Fibroblast of skin of back (primary cell): ENCODE measurements at places on chromosomes 2 and 18.

- no peak for DNase-seq
Measured at GRCh38 chr2:166031054-166031453, 77.5 kb upstream of the TTC21B start.

GRCh38 chr18:49214706-49215105 lies 245.7 kb downstream of the DYM start:
- DNase-seq: no peak

- peak; percentile 84 for DNase-seq
Measured at GRCh38 chr2:39871291-39871761, 92.3 kb upstream of the THUMPD2 start.

- DNase-seq: peak; percentile 19
Measured at GRCh38 chr18:58394046-58394445, 234.8 kb downstream of the ALPK2 start.

DNA sequence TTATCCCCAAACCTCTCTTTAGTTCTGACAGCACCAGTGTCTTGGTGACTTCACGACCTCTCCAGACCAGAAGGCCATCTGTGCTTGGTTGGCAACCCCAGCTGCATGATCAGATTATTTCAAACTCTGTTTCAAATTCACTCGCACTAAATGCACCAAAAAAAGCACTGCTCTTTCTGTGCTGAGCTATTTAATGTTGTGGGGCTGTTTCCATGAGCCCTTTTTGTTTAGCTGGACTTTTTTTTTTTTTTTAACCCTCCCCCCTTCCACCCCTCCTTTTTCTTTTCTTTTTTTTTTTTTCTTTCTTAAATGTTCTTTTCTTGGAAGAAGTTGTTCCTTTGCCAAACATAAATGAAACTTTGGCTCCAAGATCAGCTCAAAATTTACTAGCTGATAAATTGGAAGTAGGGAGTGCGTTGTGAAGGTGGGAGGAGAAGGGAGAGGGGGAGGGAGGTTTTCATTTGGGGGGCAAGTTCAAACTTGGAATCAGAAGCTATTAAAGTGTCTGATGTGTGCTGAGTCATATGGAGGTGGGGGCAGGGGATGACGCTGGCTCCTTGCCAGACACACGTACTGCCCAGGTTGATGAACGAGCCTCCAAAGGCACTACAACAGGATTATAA lies 543.0 kb upstream of the TNP1 start:
- DNase-seq: no peak

DNA sequence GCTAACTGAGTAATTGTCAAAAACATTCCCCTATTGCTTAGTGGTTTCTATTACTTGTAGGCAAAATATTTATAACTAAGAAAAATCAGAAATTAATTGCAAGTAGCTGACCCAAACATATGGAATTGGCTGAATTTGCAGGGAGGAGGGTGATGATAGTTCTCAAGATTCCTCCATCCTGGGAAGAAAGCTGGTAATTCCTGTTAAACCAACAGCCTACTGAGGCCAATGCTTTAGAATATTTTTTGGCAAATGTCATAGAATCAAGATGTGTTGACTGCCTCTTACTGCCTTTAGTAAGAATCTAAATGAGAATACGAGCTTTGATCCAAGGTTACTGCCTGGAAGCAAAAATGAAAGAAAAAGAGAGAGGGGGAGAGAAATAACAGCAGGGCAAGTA lies 120.0 kb downstream of the COL6A3 start:
- DNase-seq: peak; percentile 74

DNA sequence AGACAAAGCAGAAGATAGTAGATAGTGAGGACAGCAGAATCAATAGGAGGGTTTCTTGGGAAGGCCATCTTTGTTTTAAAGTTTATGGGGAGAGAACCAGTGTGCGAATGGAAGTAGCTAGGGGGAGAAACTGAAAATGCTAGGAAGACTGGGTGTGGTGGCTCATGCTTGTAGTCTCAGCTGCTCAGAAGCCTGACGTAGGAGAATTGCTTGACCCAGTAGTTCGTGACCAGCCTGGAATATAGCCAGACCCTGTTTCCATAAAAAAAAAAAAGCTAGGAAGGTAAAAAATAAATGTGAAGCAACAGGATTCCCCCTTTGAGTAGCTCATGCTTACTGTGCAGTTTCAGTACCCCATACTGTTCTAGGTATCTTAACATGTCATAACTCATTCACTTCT lies 19.2 kb upstream of the DRC1 start:
- no peak for DNase-seq

DNA sequence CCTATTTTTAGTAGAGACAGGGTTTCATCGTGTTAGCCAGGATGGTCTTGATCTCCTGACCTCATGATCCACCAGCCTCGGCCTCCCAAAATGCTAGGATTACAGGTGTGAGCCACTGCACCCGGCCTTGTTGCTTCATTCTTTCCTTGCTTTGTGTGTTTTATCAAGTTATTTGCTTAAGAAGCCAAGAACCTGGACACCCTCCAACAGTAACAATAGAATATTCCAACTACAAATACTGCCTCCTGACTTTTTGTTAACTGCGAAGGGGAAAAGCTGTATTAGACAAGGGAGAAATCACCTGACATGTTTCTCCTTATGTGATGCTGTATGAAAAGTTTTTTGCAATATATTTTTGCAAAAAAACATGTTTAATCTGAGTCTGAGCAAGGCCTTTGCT lies 297.2 kb downstream of the NCKAP5 start:
- DNase-seq: no peak

DNA sequence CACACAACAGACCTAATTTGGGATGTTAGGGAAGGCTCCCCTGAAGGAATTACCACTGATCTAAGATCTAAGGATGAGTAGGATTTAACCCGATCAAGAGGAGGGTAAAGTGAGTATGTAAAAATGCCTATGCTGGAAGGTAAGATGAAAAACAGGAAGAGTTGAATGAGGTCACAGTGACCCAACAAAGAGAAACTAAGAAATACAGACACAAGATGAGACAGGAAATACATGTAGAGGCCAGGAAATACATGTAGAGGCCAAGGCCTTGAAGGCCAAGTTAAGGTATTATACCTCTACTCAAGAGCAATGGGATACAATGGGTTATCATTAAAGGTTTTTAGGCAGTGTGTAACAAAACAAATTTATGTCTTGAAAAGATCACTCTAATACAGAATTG lies 131.6 kb upstream of the TANK start:
- DNase-seq: no peak

- DNase-seq: peak; percentile 40
Measured at GRCh38 chr2:73414696-73415095, 29.1 kb downstream of the ALMS1 start.

GRCh38 chr2:44679990-44680389 lies 261.5 kb upstream of the SIX3 start:
- DNase-seq: no peak

- DNase-seq: no peak
Measured at GRCh38 chr2:10909050-10909995, 2.4 kb upstream of the KCNF1 start.

GRCh38 chr18:72530622-72531021 lies 13.5 kb downstream of the CBLN2 start:
- DNase-seq: no peak

DNA sequence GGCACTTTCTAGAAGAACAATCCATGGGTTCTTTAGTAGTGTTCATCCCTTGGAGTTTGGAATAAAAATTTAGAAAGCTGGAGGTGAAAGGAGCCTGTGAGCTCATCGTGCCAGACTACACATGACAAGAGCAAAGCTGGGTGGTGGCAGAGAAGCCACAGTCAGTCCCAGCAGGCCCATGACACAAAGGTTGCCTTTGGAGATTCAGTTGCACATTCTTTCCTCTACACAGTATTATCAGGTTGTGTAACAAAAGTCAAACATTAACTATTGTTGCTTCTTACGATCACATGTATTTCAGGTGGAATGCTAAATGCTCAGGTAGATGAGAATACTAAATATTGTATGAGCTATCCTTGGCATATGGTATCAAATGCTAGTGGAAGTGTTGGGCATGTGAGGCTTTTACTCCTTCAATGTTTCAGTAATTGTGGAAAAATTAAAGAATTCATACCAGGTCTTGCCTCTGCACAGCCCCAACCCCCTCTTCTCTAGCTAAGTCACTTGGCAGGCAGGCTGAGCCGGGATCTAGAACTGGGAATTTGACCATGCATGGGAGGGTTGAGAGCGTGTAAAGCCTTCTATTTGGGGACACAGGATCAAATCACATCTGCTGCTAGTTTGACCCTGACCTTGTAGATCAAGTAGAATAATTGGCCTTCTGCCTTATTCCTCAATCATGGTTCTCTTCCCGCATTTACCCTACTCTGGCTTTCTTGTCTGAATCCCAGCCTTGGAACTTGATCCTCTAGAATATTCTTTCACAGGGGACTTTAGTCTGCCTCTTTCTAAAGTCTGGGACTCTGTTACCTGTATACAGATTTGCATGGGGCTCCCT lies 230.9 kb downstream of the GCA start:
- DNase-seq: no peak

- DNase-seq: no peak
Measured at GRCh38 chr2:24315669-24316068, 44.7 kb downstream of the ITSN2 start.

- no peak for DNase-seq
Measured at GRCh38 chr18:34609986-34610648, 100.0 kb upstream of the DTNA start.

DNA sequence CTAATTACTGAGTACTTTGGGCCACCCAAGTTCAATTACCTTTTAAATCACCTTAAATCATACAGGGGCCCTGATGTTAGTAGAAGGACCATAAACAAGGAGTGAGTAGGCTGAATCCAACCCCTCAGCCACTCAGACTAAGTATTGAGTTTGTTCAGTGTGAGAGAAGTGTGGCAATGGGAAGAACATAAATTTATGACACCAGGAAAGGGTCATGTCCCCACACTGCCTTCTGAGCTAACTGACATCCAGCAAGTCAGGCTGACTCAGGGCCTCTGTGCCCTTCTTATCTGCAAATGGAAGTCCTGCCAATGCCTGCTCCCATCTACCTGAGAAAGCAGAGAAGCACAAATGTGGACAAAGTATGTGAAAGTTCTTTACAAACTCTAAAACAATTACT lies 12.9 kb downstream of the PLEKHM3 start:
- no peak for DNase-seq

DNA sequence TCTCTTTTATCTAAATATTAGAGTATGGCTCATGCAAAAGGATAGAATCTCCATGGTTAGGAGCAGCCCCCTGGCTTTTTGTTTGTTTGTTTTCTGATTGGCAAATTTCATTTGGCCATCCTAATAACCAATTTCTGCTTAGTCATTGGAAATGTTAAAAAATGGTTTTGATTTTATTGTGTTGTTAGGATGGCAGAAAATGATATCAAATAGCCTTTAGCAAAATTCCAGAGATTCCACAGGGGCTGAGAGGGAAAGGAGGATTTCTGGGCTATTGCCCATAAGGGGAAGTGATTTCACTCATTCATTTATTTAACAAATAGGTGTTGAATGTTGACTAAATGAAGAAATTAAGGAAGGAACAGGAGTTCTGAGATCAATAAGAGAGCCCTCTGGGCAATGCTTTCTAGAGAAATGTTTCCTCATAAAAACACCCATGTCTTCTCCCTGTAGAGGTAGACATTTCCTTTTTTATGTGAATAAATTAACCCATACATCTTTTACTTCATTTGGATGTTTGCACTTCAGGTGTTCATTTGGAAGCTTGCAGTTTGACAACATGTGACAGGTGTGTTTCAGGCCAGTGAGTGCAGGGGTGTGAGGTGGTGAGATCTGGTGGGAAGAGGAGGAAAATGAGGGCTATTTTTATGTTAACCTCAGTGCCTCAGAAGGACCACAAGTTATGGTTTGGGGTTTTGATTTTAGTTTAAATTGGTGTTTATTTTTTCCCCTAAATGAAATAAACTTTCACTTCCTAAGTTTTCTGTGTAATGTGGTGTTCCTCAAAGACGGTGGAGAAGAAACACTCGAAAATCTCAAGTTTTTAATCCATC lies 61.7 kb upstream of the EPC2 start:
- DNase-seq: peak; percentile 38

GRCh38 chr2:170928036-170928823 lies 823 bp upstream of the GORASP2 start:
- peak; percentile 23 for DNase-seq

DNA sequence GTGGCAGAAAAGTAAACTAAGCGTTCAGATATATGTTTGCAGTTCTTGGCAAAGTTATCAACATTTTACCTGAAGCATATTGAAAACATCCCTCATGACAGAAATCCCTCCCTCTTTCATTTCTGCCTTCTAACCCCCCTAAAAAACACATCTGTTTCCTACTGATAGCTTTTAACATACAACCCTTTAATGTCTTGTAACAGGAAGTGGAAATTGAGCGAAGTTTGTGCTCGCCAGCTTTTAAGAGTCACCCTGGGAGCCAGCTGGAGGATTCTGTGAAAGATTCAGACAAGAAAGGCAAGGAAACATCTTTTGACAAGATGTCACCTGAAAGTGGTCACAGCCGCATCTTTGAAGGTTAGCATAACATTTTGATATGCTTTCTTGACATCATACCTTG lies 247.4 kb downstream of the XIRP2 start:
- no peak for DNase-seq
